ENCODE measurements at places on chromosomes 3 and 15.

DNA sequence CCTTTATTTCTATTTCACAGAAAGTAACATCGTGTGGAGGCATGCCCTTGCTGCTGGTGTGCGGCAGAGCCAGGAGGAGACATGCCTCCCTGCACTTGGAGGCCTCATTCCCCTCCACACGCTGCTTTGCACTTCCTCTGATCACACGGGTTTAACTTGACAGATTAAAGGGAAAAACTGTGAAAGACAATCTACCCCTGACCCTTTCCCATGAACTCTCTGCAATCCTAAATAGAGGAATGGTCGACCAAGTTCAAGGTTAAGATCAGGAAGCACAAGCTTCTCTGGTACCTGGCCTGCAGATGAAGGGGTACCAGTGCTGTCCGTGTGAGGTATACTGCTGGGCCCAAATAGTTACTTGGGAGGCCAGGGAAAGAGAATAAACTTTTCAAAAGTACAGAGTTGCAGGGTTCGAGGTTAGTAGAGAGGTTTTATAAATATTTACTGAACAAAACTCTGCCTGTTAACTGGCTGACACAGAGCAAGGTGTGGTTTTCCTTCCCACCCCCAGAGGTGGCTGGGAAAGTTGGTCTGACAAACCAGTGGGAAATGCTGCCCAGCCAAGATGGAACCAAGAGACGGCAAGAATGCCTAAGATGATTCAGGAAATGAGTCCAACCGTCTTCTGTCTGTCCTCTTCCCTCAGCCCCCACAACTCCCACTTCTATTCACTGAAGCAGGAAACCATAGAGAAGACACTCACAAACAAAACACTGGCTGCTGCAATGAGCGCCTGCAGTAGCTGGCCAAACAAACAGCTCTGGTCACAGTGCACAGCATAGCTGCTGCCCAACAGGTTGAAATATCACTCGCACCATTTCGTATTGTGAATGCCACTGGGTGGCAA lies 79.6 kb downstream of the IGF2BP2 start:
- DNase-seq = no peak

DNA sequence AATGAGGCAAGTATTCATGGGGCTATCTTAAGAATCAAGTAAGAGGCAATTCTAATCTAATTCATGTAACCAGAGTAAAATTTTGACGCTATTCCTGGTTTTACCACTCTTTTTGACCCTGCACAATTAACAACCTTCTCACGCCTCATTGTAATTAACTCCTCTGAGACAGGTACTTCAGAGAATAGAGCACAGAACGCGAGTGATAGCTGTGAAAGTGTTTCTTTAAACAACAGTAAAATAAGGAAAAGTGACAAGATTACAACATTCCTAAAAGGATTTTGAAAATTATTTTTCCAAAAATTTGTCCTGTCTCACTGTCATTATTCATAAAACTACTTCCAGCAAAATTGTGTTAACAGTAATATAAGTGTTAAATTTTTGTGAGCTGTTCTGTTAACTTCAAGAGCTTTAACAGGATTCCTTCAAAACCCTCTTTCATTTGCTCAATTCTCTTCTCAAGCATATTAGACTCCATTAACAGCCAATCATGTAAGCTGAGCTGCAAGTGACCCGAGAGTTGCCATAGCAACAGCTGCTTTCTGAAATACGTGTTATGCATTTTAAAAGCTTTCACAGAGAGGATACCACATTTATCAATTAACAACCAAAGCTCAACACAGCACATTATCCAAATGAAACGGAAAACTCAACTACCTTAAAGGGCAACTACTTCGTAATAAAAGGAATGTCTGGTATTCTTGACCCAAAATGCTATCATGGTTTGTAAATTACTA lies 93.1 kb downstream of the STAG1 start:
- no peak for DNase-seq

- no peak for DNase-seq
These were observed 107.2 kb downstream of the IGSF11 start for GRCh38 chr3:118927449-118927848.

DNA sequence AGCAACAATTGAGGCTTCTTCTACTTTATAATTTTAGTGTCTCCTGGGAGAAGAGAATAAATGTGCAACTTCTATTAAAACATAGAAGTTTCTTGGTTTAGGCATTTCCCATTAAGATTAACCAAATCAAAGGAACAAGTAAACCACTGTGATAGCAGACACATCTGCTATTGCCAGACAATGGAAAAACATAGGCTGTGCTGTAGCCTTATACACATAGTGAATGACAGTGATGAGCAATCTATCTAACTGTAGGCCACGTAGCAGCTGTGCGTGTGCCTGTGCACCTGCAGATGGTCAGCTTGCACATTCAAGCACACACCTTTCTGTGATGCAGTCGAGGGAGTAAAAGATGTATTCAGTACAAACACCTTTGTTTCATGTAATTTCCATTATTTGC lies 32.7 kb downstream of the GNB4 start:
- DNase-seq = no peak

GRCh38 chr3:39154280-39155021 lies 1.1 kb upstream of the CSRNP1 start:
- no peak for DNase-seq

GRCh38 chr3:87191641-87192040 lies 35.5 kb upstream of the CHMP2B start:
- no peak for DNase-seq

DNA sequence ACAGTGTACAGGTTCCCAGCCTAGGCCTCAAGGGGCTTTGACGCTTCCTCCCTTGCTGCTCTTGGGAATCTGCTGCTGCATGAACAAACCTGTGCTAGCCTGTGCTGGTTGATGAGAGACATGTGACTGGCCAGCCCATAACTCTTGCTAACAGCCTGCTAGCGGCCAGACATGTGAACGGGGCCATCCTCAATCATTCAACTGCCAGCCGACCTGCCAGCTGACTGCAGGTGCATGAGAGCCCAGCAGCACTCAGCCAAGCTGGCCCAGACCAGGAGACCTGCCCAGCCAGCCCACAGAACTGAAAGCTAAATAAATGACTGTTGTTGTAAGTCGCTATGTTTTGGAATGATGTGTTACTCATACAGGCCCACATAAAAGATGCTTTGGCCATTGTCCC lies 82.4 kb upstream of the DLG1 start:
- DNase-seq = no peak

- DNase-seq = peak; percentile 55
These were observed 639 bp downstream of the FOXP1 start for GRCh38 chr3:71582612-71583565.

- DNase-seq = no peak
These were observed 42.9 kb downstream of the PAK2 start for GRCh38 chr3:196782511-196782910.

All from stimulated activated CD4-positive, alpha-beta T cell treated with anti-CD3 and anti-CD28 coated beads, Interleukin-1b, Interleukin-23, amount 100 ng/mL, for 24 hours (primary cell).